Prostate gland (tissue), 2 donors: ENCODE measurements at places on chromosomes 1 and 21. TPM values are rescaled to one million over a fixed set of nuclear protein-coding genes. Genes with fewer than 3 reads are reported as not detected.

AIRE gene
- total RNA-seq = not detected

ZC3H11A gene
- total RNA-seq = 88.3 TPM

MRTO4 gene
- total RNA-seq = 21.9 TPM

TIMM17A gene
- 29.3 TPM for total RNA-seq

GRCh38 chr1:63593886-63594605 lies 835 bp downstream of the PGM1 start:
- DNase-seq = peak; percentile 69
- no peaks in the 10 kb centered on the region for H3K36me3 ChIP-seq
- H3K27ac ChIP-seq = peak overlapping the region; percentile 94
- no peaks in the 10 kb centered on the region for H3K27me3 ChIP-seq
- peak overlapping the region; percentile 79 for H3K4me3 ChIP-seq

GRCh38 chr1:2431103-2431502 lies 18.7 kb upstream of the PEX10 start:
- H3K27me3 ChIP-seq = no peaks in the 10 kb centered on the region
- H3K27ac ChIP-seq = peak overlapping the region; percentile 35
- H3K4me3 ChIP-seq = no peak overlapping the region
- DNase-seq = peak; percentile 55
- no peaks in the 10 kb centered on the region for H3K4me1 ChIP-seq

GRCh38 chr1:110639724-110640386 lies 33.7 kb upstream of the KCNA2 start:
- H3K4me3 ChIP-seq = no peak overlapping the region
- no peak for DNase-seq
- no peak overlapping the region for H3K27ac ChIP-seq
- H3K4me1 ChIP-seq = no peaks in the 10 kb centered on the region

GRCh38 chr1:184950227-184950626 lies 24.1 kb downstream of the NIBAN1 start:
- H3K4me3 ChIP-seq = no peak overlapping the region
- no peaks in the 10 kb centered on the region for H3K4me1 ChIP-seq
- H3K27me3 ChIP-seq = no peaks in the 10 kb centered on the region
- H3K27ac ChIP-seq = no peak overlapping the region
- H3K36me3 ChIP-seq = no peaks in the 10 kb centered on the region
- DNase-seq = no peak

GRCh38 chr1:183477986-183478781 lies 5.9 kb downstream of the SMG7 start:
- no peak overlapping the region for H3K4me3 ChIP-seq
- no peak for DNase-seq
- no peaks in the 10 kb centered on the region for H3K27me3 ChIP-seq
- H3K36me3 ChIP-seq = no peaks in the 10 kb centered on the region

DNA sequence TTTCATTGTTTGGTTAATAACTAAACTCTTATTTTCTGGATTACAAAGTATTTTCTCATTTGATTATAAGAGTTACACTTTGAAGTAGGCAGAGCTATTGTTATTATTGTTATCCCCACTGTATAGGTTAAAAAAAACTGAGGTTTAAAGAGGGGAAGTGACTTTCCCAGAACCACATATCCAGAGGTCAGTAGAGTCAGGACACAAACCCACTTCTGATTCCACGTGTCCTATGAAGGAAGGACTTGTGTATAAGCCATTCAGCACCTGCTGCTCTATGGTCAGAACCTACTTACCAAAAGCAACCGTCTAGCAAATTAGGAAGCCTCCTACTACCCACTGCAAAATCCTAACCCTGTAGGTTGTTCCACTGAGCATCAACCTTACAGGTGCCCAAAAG lies 291.3 kb downstream of the TM2D1 start:
- H3K27me3 ChIP-seq = no peaks in the 10 kb centered on the region
- H3K27ac ChIP-seq = no peak overlapping the region
- no peaks in the 10 kb centered on the region for H3K36me3 ChIP-seq
- no peak for DNase-seq
